ENCODE measurements at places on chromosomes 12 and 14.

- DNase-seq = no peak
Observed at GRCh38 chr12:78672033-78672432, 192.5 kb upstream of the SYT1 start.

DNA sequence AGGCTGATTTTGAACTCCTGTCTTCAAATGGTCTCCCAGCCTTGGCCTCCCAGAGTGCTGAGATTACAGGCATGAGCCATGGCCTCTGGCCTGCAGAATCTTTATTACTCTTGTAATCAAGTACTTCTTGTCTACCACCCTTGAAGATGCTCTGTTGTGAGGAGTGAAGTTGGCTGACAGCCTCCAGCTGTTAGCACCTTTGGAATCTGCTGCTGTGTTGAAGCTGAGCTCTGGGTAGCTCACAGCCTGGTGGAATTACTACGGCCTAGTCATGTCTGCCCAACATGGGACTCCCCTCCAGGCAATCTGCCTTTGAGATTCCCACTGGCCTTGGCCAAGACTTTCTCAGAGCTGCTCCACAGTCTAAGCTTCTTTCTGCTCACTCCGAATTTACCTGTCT, 5.8 kb upstream of the C12orf75 start:
- DNase-seq = no peak

- no peak for DNase-seq
Observed at GRCh38 chr14:105554022-105554421, 27.6 kb downstream of the TMEM121 start.

GRCh38 chr14:105385698-105386365, 12.5 kb upstream of the TEX22 start:
- no peak for DNase-seq

- DNase-seq = no peak
Observed at GRCh38 chr12:101697930-101698799, 725 bp downstream of the CHPT1 start.

- no peak for DNase-seq
Observed at GRCh38 chr12:115508990-115509389, 768.5 kb downstream of the MED13L start.

DNA sequence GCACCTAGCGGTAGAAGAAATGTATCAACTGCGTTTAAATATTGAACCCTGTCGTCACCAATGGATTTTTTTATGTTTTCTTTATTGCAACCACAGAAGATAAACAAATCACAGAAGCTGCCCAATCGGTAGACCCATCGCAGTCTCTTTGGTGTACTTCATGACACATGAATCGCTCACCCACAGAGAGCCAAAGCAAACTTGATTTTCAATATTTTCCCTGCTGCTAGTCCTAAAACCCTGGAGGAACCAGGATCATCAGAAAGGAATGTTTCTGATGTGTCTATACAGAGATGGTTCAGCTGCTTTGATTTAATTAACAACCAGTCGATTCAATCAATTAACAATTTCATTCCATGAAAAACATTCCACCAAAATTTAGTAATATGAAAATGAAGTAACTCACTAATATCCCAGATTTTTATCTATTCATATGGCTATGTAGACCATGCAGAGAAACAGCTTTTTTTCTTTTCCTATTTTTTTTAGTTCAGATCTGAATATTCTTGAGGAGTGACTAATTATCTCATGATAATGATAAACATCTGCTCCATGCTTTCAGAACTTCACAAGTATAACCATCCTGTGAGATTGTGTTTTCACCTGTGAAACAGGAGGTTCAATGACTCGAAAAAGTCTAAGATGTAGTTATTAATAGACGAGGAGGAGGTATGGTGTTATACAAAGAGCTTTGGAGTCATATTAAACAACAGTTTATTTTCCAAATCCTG, 46.1 kb downstream of the DIO2 start:
- no peak for DNase-seq

Measured in SK-N-MC (cell line).